ENCODE measurements at places on chromosomes 11 and 22.

DNA sequence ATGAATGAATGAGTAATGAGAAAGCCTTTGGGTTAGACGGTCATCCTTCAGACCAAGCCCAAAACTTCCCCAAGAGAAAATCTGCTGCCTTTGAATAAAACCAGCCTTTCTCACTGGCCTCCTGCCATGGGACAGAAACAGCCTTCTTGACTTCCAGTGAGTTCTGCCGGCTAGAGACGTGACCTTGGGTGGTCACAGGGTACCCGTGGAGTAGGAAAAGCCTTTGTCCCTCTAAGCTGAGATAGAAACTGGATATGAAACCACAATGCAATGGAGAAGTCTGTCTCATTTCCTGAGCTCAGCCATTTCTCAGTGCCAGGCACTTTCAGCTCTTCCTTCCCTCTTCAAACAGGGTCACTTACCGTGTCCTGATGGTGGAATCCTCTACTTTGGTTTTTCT is 21.2 kb upstream of the YWHAH start:
- no peak for DNase-seq

- DNase-seq = no peak
Measured at GRCh38 chr11:130865774-130866114, 50.5 kb downstream of the SNX19 start.

DNA sequence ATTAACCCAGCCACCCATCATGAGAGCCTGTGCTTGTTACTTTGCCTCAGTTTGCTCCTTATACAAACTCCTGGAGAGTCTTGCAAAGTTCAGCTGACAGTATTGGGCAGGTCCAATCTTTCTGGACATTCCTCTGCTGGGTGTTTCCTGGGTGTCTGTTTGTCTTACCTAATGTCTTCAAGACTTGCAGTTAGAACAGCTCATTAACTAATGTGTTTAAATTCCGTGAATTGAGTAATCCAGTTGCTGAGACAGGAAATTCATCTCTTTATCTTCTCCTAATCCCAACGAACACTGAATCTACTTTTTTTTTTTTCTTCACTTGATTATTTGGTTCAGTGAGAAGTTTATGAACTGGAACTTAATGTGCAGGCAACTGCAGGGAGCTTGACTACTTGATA is 20.6 kb downstream of the BCO2 start:
- no peak for DNase-seq

GRCh38 chr11:125072218-125072960 is 9.3 kb downstream of the SLC37A2 start:
- no peak for DNase-seq

- DNase-seq = no peak
Measured at GRCh38 chr11:74418509-74418895, 20.3 kb upstream of the PGM2L1 start.

DNA sequence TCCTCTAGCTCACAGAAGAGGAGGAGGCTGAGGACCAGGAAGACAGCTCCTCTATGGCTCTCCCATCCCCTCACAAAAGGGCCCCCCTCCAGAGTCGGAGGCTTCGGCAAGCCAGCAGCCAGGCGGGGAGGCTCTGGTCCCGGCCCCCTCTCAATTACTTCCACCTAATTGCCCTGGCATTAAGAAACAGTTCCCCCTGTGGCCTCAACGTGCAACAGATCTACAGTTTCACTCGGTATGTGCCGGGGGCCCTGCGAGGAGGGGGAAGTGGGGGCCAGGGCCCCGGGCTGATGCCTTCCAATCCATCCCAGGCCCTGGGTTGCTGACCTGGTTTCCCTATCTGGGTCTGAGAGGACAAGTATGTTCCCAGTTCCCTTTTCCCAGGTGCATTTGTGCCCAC is 7.9 kb downstream of the FOXR1 start:
- no peak for DNase-seq

- no peak for DNase-seq
Measured at GRCh38 chr11:13008625-13009475, at the start of gene RASSF10. TSS of gene RASSF10 (plus strand) at chr11:13009316. CDS start at chr11:13009577, 261 bp downstream.

GRCh38 chr22:45150139-45150538 is 13.6 kb upstream of the NUP50 start:
- DNase-seq = no peak

GRCh38 chr11:57325735-57326048 is 940 bp upstream of the TNKS1BP1 start:
- no peak for DNase-seq
